ENCODE measurements at places on chromosomes 7 and 10.

GRCh38 chr10:75982611-75983369, 551.4 kb downstream of the LRMDA start:
- DNase-seq, result no peak

- no peak for DNase-seq
These were observed 55.7 kb downstream of the RALA start for GRCh38 chr7:39678930-39679709.

- no peak for DNase-seq
These were observed 727 bp upstream of the PDSS1 start for GRCh38 chr10:26696786-26697162.

DNA sequence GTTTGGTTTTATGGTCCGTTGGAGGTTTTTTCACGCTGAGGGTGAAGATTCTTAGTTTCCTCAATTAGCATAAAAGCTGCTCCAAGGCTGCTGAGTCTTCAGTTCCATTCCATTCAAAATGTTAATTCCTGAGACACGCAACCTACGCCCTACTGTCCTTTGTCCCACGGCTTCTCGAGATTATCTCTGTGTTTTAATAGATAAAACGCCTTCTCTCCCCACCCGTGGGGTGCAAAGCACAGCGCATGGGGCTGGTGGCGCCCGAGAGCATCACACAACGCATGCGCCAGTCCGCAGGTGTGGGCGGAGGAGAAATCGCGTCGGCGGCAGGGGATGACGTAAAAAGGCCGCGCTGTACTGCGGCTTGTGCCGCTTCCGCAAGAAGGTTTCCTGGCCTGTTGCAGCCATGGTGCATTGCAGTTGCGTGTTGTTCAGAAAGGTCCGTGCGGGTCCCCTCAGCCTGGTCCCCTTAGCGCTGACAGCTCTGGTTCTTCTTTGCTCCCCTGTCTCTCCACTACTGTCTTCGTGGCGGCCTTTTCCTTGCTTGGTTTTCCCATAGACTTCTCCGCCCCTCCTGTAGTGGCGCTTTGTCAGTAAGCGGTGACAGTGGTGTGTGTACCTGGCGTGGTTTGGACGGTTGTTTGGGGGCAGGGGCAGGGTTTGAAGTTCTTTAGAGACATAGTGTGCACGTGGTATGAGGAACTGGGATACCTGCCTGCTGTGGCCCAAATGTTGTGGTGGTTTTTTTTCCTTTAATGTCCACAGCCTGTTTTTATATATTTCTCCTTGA, at the start of gene GTPBP10:
Gene GTPBP10, plus strand, starts transcription at position 381 of the 790 bp plus-strand sequence. Its CDS starts 26 bp downstream, at position 407.
- DNase-seq, result peak; percentile 95

- DNase-seq, result no peak
These were observed 59.5 kb upstream of the CDCA7L start for GRCh38 chr7:22005151-22005550.

DNA sequence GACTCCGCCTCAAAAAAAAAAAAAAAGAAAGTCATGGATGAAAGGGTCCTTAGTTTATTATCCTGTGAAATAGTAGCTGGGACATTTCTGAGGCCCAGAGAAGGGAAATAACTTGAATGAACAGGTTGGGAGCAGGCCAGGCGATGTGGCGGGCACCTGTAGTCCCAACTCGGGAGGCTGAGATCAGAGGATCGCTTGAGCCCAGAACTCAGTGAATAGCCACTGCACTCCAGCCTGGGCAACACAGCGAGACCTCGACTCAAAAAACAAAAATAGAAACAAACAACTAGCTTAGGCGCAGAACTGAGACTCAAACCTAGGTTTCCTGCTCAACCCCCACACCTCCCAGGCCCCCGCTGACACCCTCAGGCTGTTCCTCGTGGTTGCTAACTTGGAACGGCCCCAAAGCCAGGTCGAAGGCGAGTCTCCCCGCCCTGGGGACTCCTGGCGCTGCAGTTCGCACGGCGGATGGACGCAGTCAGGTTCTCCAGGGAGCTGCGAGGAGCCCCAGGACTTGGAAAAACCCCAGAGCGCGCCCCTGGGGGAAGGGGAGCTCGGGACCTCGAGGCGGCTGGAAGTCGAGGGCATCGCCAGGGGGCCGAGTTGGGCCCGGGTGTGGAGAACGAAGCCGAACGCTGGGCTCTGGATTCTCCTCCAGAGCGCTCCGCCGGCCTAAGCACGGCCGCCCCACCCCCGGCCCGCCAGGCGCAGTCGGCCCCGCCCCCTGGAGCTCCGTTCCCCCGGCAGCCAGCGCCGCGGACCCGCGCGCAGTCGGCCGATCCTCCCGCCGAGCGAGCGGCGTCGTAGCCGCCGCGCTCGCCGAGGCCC, at the start of gene STOX1:
Gene STOX1, plus strand, starts transcription at position 768 of the 828 bp plus-strand sequence. CDS start 93 bp downstream, outside the sequence.
- peak; percentile 56 for DNase-seq

GRCh38 chr7:130939321-130940095, 205.5 kb upstream of the KLF14 start:
- DNase-seq, result no peak

DNA sequence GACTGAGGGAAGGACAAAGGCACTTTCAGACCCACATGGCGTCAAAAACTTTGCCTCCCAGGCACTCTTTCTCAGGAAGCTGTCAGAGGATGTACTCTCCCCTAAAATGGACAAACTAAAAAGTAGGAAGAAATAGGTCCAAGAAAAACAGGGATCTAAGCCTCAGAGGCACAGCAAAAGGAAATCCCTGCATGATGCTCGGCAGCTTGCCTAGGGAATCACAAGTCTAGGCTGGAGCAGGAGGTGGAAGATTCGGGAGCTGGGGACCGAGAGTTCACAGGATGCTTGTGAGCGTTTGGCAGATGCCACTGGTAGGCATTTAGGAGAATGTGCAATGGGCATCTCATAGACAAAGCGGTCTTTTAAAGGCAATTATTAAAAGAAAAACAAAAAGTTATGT, 60.8 kb downstream of the ATXN7L1 start:
- DNase-seq, result no peak

GRCh38 chr7:137254766-137255165, 88.8 kb downstream of the PTN start:
- no peak for DNase-seq

Data from COR-L47 (cell line).